ENCODE measurements at places on chromosomes 5 and 9.

DNA sequence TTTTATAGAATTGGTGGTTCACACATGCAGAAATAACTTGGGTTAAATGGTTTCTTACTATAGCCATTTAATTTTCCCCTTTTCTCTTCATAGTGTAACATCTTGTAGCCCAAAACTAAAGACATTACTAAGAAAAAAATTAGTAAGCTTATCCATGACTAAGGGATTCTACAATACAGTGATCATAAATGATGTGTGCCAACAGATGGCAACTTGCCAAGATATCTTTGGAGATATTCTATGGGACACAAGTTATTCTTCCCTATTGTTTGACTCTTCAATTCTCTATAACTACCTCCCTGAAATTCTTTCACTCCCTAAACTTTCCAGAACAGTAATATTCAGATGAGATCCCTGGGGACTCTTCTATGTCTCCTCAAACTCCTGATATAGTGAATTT, 580.6 kb downstream of the PTPRD start:
- no peak for DNase-seq
- H3K27me3 ChIP-seq: no peaks in the 10 kb centered on the region
- H3K27ac ChIP-seq: no peak overlapping the region
- H3K4me3 ChIP-seq: no peak overlapping the region
- no peaks in the 10 kb centered on the region for H3K36me3 ChIP-seq

DNA sequence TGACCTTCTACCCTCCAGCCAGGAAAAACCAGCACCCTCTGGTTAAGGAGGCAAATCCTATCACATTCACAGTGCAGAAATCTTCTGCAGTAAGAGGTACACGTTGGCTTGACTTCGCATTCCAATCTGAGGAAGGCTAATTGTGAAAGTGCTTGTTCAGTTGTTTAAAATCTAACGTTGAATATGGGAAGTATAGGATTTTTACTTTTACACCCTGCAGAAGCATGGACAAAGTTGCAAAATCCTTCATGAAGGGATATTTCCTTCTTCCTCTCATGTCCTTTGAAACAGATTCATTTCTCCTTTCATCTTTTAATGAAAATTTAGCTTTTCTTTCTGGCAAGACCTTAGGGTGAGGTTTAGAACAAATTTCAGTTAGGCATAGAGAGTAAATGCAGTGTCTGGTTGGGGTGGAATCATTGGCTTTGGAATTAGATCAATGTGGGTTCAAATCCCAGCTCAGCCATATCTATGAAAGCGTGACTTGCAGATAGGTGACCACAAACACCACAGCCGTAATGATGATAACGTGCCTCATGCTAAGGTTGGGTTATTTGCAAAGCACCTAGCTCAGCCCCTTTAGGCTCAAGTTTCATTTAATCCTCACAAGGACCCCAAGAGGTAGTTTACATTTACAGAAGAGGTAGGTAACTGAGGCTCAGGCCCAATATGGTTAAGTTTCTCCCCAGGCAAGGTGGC, 42.2 kb upstream of the C5orf58 start:
- H3K4me3 ChIP-seq: no peak overlapping the region
- no peaks in the 10 kb centered on the region for H3K27me3 ChIP-seq
- H3K27ac ChIP-seq: no peak overlapping the region

DNA sequence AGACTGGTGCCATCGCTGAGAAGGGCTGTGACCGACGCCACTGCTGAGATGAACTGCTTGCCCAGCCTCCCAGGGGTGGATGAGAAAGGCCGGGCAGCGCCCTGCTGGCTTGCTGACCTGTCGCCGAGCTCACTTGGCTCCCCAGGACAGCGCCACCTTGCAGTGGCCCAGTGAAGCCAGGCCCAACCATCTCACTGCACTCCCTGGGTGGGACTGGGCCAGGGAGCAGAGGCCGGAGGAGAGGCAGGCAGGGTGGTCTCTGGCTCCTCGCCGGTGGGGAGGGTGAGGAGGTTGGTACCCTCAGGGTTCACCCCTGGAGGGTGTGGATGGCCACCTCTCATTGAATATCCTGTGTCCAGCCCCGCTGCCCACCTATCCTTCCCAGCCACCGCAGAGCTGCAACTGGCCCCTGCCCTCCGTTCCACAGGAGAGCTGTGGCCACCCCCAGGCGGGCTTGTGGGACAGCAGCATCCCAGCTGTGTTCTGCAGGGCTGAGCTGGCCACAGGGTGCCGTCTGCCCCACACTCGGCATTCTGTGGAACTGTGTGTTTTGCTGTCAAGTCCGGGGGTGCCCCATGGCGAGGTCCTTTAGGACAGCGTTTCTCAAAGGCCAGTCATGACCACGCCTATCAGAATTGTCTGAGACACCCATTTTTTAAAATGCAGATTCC, 41.0 kb upstream of the FCN2 start:
- H3K27ac ChIP-seq: no peak overlapping the region
- DNase-seq: no peak
- no peak overlapping the region for H3K4me3 ChIP-seq
- H3K4me1 ChIP-seq: no peaks in the 10 kb centered on the region
- no peaks in the 10 kb centered on the region for H3K27me3 ChIP-seq
- H3K36me3 ChIP-seq: no peaks in the 10 kb centered on the region

GRCh38 chr9:85960688-85961093, 19.7 kb downstream of the NAA35 start:
- H3K27me3 ChIP-seq: no peaks in the 10 kb centered on the region
- peaks cover 46% of the 10 kb centered on the region for H3K36me3 ChIP-seq
- H3K4me3 ChIP-seq: no peak overlapping the region
- no peaks in the 10 kb centered on the region for H3K4me1 ChIP-seq

DNA sequence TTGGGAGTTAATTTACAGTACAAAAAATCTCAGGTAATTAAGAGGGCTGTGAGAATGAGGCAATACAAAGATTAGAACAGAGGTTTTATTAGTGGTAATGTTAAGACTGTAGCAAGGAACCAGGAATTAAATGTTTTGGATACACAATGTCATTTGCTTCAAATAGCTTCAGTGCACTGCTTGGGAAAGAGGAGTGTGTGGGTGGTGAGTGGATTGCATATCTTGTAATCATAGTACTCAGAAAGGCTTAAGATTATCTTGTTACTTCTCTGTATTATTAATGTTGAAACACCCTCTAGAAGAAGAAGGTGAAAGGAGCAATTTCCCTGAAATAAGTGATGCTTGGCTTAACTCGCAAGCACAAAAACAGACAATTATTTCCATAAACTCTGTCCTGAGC, 21.0 kb upstream of the TBCA start:
- no peaks in the 10 kb centered on the region for H3K4me1 ChIP-seq
- no peak overlapping the region for H3K27ac ChIP-seq
- no peaks in the 10 kb centered on the region for H3K27me3 ChIP-seq

DNA sequence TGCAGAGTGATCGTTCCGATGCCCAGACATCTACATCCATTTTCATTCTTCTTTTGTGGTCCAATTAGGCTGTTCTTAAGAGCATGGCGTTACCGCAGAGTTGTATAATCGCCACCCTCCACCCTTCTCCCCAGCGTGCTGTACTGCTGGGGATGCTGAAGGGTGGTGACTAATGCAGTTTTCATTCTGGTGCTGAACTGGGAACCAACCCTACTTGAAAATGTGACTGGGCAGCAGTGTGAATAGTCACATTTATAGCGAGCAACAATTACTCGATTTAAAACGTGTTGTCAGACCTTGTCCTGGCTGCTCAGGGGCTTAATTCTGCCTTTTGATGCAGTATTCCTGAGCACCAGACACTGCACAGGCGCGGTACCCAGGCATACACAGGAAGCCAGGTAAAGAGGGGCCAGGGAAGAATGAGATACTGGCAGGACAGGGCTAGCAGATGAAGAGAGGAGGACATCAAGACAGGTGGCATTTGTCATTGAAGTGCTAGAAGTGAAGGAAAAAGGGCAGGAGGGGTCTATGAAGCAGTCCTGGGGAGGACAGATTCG, 719 bp upstream of the ISCA1 start:
- H3K4me1 ChIP-seq: peaks cover 21% of the 10 kb centered on the region
- peak overlapping the region; percentile 99 for H3K27ac ChIP-seq
- DNase-seq: no peak
- H3K4me3 ChIP-seq: peak overlapping the region; percentile 77
- no peaks in the 10 kb centered on the region for H3K36me3 ChIP-seq

DNA sequence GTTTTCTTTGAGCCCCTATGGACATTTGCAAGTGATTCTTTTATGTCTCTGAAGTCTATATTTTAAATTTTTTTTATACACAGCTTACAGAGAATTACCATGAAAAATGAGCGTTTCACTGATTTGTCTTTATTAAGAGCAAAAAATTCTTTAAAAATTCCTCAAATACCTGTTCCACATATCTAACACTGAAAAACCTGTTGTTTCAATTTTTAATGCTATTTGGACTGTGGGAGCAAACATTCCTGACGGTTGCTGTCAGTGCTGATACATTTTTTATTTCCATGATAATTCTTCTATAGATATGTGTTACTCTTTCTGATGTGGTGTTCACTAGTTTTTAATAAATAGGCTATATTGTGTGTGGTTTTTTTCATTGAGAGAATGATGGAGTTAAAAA, 199.8 kb downstream of the GDNF start:
- no peaks in the 10 kb centered on the region for H3K4me1 ChIP-seq
- no peaks in the 10 kb centered on the region for H3K36me3 ChIP-seq
- no peak overlapping the region for H3K27ac ChIP-seq
- no peak overlapping the region for H3K4me3 ChIP-seq

- H3K27me3 ChIP-seq: no peaks in the 10 kb centered on the region
- H3K4me1 ChIP-seq: peaks cover 15% of the 10 kb centered on the region
- H3K4me3 ChIP-seq: no peak overlapping the region
- no peak for DNase-seq
These were observed 184.3 kb downstream of the ARHGAP26 start for GRCh38 chr5:142954455-142954854.

- no peaks in the 10 kb centered on the region for H3K36me3 ChIP-seq
- DNase-seq: no peak
- no peak overlapping the region for H3K27ac ChIP-seq
- no peaks in the 10 kb centered on the region for H3K4me1 ChIP-seq
These were observed 340.6 kb downstream of the MTRR start for GRCh38 chr5:8209500-8209899.

- no peak for DNase-seq
- no peaks in the 10 kb centered on the region for H3K36me3 ChIP-seq
- H3K4me1 ChIP-seq: no peaks in the 10 kb centered on the region
- H3K27ac ChIP-seq: no peak overlapping the region
- no peaks in the 10 kb centered on the region for H3K27me3 ChIP-seq
These were observed 13.1 kb upstream of the NCS1 start for GRCh38 chr9:130159057-130159456.

DNA sequence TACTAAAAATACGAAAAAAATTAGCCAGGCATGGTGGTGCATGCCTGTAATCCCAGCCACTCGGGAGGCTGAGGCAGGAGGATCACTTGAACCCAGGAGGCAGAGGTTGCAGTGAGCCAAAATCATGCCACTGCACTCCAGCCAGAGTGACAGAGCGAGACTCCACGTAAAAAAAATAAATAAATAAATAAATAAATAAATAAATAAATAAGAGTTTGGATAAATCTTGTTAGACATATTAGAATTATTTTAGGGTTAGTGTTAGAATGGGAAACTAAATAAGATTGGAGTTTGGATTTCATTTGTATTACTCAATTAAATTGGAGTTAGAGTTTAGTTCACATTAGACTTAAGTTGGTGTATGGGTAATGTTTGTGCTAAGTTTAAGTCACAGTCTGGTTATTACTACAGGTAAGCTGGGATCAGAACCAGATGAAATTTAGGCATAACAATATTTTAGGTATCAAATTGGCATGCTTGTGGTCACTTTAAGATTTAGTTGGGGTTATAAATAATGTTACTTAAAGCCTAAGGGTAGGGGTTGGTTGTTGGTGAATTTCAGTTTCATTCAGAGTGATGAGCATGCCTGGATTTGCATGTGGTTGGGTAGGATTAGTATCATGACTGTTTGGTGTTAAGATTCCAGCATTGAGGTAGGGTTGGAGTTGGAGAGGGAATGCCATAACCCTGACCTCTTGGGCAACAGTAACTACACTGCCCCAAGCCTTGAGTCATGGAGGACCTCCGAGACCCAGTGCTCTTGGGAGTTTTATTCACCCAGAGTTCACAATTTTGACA, 3.3 kb downstream of the OR5C1 start:
- H3K36me3 ChIP-seq: no peaks in the 10 kb centered on the region
- H3K27ac ChIP-seq: no peak overlapping the region
- H3K4me1 ChIP-seq: no peaks in the 10 kb centered on the region
- H3K27me3 ChIP-seq: no peaks in the 10 kb centered on the region
- no peak for DNase-seq

DNA sequence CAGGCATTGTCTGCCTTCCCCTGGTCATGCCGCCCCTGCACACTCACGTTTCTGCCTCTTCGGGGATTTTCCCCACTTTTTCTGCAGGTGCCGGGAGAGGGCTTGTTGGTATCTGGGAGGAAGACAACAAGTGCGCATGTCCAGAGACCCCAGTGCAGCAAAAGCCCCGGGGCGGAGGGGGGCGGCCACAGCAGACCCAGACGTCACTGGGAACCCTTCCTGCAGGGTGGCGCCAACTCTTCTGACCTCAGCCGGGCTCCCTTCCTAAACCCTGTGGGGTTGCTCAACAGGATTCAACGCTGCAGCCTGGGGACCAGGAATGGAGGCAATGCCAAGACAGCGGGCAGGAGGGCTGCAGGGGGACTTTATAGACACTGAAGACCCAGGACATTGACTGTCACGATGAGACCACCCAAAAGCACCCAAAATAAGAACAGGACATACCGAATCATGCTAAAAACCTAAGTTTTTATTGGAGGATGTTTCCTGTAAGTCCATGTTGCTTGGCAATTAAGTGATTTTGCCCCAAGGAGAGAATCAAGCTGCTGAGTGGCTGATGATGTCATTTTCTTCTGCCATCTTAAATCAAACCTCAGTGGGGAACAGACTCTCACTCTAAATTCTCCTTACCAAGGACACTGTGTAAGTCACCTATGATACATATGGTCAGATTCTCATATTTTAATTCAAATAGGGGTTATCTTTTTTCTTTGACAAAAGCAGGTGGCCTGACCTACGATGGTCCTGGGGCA, 62.9 kb upstream of the SIMC1 start:
- no peak overlapping the region for H3K27ac ChIP-seq
- H3K4me3 ChIP-seq: no peak overlapping the region
- no peak for DNase-seq
- H3K36me3 ChIP-seq: no peaks in the 10 kb centered on the region
- H3K4me1 ChIP-seq: no peaks in the 10 kb centered on the region
- no peaks in the 10 kb centered on the region for H3K27me3 ChIP-seq

GRCh38 chr5:74801197-74801596, 34.1 kb downstream of the NSA2 start:
- no peak overlapping the region for H3K27ac ChIP-seq
- no peaks in the 10 kb centered on the region for H3K36me3 ChIP-seq
- no peak for DNase-seq
- H3K4me1 ChIP-seq: no peaks in the 10 kb centered on the region
- no peak overlapping the region for H3K4me3 ChIP-seq
- no peaks in the 10 kb centered on the region for H3K27me3 ChIP-seq

DNA sequence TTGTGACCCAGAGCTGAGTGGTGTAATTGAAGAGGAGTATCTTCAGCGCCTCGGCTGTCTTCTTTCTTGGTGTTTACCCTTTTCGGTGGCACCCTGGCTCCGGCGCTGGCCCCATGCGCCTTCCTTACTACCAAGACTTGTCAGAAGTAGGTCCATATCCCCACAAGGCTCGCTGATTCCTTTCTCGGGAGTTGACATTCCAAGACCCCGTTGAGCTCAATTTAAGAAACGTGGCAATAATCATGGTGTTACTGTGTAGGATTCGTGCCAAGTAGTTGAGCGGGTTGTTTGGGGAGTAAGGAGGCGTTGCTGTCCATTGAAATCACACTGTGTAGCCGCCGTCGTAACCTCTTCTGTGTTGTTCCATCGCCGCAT, 795 bp downstream of the NDUFAF2 start:
- peak; percentile 23 for DNase-seq
- peak overlapping the region; percentile 72 for H3K4me3 ChIP-seq
- peak overlapping the region; percentile 66 for H3K27ac ChIP-seq

All from tibial nerve (tissue), 4 donors.